ENCODE measurements at places on chromosomes 5 and 9.

DNA sequence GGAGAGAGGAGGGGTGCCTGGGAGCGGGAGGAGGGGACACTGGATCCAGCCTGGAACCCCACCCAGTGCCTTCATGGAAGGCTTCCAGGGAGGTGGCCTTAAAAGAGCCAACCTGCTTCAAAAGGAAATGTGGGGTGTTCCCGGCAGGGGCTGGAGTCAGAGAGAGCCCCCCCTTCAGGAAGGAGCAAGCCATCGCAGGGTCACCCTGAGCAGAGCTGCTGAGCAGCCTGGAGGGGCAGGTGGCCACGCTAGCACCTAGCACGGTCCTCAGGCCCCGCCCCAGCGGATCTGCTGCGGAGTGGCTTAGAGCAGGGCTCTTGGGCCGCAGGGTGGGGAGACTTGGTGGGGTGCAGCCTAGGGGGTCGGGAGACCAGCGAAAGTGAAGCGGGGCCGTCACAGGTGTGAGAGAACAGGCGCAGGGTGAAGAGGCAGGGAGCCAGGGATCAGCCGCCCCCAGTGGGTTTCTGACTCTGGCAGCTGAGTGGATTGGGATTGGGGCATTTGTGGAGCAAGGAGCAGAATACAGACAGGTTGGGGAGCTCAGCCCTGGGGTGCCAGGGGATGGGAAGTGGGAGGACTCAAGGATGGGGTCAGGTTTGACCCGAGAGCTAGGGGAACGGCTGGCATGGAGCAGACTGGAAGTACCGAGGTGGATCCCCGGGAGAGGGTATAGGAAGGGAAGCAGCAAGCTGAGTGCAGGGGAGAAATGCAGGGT, 1.5 kb downstream of the LCN2 start:
- no peak for DNase-seq

- DNase-seq: no peak
These were observed 5.5 kb downstream of the NR2F1 start for GRCh38 chr5:93588352-93589151.

- DNase-seq: no peak
These were observed 63.3 kb downstream of the PLPP1 start for GRCh38 chr5:55471468-55471867.

DNA sequence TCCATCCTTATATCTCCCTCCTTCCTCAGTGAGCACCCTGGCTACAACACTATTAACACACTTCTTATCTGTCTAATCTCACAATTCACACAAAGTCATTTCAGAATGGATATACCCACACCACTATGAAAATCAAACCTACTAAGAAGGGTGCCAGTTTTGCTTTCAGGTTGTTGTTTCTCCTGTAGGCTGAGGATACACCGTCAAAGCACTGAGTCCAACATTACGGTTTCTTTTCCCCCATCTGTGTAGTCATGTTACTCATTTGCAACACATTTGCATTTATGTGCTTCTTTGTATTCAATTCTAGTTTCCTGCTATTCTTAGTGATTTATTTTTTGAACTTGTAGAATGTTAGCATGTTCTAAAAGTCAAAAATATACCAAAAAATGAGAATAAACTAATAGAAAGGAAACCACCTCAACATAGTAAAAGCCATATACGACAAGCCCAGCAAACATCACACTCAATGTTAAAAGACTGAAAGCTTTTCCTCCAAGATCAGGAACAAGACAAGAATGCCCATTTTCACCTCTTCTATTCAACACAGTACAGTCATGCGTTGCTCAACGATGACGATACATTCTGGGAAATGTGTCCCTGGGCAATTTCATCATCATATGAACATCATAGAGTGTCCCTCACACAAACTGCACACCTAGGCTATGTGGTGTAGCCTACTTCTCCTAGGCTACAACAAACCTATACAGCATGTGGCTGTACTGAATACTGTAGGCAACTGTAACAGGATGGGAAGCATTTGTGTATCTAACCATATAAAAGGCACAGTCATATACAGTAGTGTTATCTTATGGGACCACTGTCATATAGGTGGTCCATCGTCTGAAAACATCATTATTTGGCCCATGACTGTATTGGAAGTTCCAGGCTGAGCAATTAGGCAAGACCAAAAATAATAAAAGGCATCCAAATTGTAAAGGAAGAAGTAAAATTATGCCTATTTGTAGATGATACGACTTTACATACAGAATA, 6.3 kb downstream of the ROR2 start:
- no peak for DNase-seq

DNA sequence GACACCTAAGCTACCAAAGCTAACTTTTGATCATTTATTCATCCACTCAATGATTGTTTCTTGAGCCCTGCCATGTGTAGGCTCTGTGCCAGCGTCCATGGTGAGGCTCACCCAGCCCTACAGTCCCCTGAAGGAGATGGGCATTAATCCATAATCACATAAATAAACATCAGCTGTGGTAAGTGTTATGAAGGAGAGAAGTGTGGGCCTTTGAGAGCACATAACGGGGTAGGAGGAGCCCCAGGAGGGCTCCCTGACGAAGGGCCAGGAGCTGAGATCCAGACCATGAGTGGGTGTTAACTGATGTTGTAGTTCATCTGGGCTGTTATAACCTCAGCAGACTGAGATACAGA, 53.9 kb upstream of the AFAP1L1 start:
- DNase-seq: no peak

DNA sequence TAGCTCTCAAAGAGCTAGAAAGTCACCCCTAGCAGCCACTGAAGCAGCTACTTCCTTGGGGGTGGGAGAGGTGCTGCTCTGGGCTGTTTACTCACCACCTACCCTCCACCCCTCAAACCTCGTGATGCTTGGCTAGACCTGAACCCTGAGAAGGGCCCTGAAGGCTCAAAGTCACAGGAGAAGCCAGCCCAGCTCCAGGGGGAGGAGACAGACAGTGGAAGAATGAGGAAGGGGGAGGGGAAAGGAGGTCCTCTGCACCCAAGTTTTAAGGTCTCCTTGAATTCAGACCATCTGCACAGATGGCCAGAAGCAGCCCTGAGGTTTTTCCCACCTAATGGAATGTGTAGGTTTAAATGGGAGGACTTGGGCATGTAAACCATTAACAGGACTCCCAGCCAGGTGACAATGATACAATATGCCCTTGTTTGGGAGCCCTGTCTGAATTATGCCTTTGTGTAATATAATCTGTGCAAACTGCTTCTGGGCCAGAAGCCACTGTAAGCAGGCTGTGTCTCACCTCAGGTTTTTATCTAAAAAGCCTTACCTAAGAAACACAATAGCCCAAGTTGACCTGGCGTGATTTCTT, 180.5 kb downstream of the PIK3R1 start:
- DNase-seq: no peak

- DNase-seq: no peak
These were observed 82.6 kb downstream of the PBX3 start for GRCh38 chr9:125829743-125830142.

DNA sequence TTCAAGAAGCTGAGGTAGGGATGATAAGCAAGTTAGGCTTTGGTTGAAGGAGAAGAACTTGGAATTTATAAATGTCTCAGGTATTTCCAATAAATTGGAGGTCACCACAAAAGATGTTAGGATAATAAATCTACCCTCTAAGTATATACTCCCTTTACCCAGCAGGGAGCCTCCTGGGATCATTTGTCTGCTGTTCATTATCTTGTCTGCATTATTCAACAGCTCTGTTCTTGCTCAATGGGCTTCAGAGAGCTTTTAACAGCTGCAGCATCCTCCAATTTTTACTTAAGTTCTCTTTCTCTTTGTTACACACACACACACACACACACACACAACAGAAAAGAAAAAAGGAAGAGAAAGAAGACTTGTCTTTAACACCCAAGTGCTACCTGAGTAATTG, 51.7 kb upstream of the VPS13A start:
- no peak for DNase-seq

GRCh38 chr9:96483733-96484390, 33.9 kb downstream of the HABP4 start:
- no peak for DNase-seq

GRCh38 chr5:123659495-123659894, 147.5 kb downstream of the CSNK1G3 start:
- DNase-seq: no peak

DNA sequence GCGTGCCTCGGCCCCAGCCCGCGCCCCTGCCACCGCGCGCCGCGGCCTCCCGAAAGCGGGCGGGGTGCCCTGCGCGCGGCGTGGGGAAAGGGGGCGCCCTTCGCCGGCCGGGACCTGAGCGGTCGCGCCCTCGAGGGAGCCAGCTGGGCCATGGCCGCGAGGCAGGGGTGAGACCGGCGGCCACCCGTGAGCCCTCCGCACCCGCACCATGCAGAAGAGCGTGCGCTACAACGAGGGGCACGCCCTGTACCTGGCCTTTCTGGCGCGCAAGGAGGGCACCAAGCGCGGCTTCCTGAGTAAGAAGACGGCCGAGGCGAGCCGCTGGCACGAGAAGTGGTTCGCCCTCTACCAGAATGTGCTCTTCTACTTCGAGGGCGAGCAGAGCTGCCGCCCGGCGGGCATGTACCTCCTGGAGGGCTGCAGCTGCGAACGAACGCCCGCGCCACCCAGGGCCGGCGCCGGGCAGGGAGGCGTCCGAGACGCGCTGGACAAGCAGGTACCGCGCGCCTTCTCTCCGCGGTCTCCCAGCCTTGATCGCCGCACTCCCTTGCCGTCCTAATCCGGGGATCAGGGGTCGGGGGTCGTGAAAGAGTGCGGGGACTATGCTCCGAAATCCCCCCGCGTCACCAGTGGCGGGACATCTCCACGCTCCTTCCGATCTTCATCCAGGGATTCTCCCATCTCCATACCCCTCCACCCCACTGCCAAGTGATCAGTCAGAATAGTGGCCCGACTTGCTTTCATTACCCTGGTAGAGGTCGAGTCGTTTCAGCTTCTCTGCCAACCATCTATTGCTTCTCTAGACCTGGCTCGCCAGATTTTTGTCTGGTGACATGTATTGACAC, 590 bp downstream of the RASGRF2 start:
- peak; percentile 36 for DNase-seq

- no peak for DNase-seq
These were observed 85.4 kb upstream of the MIER3 start for GRCh38 chr5:57037355-57037754.

GRCh38 chr5:109692852-109693251, 3.1 kb downstream of the MAN2A1 start:
- no peak for DNase-seq

DNA sequence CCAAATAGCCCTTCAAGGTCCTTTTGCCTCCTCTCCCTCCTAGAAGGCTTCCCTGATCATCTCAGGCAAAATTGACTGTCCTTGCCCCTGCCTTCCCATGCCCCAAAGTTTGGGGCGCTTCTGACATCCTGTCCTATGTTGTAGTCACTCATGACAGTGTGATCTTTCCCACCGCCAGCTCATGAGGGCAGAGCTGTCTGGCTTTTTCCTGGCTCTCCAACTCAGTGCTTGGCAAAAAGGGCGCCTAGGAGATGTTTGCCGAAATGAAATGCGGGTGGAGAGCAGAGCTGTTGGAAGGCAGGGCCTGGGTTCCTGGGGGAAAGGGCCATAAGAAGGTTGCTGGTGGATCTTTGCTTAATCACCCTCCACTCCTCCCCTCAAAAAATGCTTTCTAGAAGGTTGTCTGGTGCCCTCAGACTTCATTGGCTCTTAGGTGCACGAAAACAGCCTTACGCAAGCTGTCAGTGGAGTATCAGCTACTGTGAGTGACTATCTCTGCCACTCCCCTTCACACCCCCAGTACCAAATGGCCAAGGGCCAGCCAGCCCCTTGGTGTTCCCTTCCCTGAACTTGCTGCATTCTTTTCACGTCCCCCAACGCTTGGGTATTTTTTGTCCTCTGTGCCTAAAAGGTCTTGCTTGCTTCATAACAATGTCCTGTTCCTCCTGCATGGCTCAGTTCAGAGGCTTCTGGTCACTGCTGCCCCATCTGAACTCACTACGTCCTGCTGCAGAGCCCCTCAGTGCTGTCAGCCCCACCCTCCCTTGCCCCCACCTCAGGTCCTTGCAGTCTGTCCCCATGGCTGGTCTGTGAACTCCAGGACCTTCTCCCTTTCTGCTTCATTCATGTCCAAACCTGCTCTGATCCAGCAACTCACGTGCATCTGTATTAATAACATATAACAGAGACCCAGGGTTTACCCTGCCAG, 2.6 kb upstream of the SLC25A51 start:
- no peak for DNase-seq

GRCh38 chr5:82100303-82101077, 128.7 kb downstream of the ATG10 start:
- no peak for DNase-seq
